ENCODE measurements at places on chromosomes 13 and 19.
A peak's percentile ranks its signal among the peaks of the same experiment; 100 is the strongest.

GRCh38 chr13:79867254-79867653 lies 386.3 kb downstream of the NDFIP2 start:
- DNase-seq: peak; percentile 6

DNA sequence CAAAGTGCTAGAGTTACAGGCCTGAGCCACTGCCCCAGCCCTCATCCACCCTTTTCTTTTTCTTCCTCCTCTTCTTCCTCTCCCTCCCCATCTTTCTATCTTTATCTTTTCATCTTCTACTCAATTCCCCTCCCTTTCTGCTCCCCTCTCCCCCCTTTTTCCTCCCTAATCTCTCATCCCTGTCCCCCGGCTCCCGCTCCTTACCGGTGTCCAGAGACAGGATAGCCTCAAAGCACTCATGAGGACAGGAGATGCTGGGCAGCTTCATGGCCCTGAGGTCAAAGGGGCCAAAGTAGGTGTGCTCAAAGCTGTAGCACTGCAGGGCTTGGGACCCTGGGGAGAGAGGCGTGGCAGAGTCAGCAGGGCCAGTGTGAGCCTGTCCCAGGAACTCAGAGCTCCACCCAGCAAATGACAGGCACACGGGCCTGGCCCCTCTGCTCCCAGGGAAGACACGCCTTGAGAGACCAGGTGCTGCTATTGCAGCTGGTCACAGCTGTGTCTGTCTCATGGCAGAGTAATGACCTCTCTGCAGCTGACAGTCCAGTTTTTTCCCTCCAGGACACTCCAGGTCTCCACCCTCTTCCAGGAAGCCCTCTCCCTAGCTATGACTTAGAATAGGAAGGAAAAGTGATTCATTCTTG lies 2.6 kb downstream of the LYPD5 start:
- DNase-seq: peak; percentile 14

GRCh38 chr19:36772311-36773222 lies at the start of gene ZNF850:
Gene ZNF850, minus strand, starts transcription at chr19:36772807. Its CDS starts 10,201 bp downstream, at chr19:36762606.
- DNase-seq: peak; percentile 92

DNA sequence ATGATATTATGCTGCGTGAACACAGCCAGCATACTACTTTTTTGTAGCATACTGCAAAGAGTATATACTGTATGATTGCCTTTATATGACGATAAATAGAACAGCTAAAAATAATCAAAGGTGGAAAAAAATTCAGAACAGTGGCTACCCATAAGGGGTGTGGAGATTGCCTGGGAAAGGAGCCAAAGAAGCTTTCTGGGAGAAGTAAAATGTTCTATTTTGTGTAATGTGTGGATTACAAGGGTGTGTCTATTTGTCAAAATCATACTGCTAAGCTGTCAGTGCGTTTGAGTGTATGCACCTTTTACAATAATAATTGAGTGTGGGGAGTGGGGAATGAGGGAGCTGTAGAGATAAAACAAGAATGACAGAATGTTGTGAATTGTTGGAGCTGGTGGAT lies 45.2 kb upstream of the MTIF3 start:
- no peak for DNase-seq

GRCh38 chr19:13790354-13790753 lies 4.9 kb upstream of the ZSWIM4 start:
- DNase-seq: peak; percentile 69

GRCh38 chr13:85095418-85096272 lies 703.6 kb downstream of the SLITRK6 start:
- no peak for DNase-seq

DNA sequence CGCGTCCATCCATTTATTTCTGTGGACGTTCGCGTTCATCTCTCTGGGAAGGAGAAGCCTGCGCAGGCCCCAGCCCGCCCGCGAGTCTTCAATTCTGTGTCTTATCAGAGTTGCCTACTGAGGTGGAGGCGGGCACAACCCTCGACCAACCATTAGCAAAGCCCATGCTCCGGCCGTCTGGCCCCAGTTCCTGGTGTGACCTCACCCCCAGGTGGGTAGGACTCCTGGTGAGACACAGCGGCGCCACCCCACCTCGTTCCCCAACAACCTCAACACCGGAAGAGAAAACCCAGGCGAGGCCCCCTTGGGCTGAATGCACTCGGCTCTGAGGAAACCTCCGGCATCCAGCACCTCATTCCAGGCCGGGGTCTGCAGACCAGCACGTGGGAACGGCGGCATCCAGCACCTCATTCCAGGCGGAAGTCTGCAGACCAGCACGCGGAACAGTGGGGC lies 14.7 kb downstream of the ZNF787 start:
- DNase-seq: no peak

DNA sequence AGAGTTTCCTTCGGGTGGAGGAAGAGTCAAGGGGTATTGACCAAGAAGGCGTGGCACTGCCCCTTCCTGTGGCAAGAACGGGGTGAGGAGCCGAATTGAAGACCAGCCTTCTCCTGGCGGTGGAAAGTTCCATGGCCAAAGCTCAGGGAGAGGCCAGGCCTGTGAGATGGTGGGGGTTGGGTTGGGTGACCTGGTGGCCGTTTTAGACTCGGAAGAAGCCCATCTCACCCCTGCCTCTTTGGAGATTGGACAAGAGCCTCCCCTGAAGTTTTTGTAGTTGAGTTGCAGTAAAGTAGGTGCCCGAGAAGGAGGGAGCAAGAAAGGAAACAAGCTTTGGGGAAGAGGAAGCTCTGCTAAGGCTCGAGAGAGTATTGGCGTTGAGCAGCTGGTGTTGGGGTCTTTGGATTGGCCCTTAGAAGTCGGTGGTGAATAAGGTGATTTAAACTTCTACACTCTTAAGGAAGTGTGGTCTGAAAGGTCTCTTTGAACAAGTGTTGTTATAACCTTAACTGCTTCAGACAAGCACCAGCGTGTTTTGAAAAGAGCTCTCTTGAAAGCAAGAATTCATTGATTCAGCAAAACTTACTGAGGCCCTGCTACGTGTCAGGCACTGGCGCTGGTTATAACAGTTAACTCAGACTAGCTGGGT lies 964 bp downstream of the SPINT2 start:
- DNase-seq: no peak

GRCh38 chr13:73759434-73759833 lies 374.8 kb downstream of the KLF12 start:
- no peak for DNase-seq

DNA sequence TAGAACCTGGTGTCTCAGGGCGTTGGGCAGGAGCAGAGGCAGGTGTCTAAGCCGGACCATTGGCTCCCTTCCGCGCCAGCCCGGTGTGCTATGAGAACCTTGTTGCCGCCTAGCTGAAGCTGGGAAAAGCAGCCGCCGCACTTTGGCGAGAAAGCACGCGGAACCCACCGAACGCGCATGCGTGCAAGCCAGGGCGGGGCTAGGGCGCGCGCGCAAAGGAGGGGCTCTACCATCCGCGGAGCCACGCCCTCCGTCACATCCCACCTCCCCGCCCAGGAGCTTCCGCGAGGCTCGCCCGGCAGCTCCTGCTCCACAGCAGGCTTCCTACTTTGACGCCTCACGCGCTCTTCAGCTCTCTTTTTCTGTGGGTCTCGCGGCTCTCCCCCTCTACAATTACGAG lies 51.3 kb downstream of the WDR87 start:
- DNase-seq: no peak

DNA sequence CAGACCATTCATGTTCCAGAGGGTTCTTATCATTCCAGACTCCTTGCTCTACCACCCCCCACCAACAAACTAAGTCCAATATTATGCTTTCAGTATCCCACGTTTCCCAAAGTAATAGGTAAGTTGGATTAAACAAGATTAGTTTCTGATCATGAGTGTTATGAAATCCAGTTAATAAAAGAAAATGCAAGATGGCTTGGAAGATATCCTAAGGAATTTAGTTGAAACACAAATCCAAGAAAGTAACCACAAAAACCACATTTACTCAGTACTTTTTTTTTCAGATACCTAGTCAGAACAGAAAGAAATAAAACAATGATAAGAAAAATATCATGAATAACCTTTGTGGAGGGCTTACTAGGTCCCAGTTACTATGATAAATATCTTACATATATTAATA lies 119.4 kb upstream of the MIR17HG start:
- DNase-seq: no peak

GRCh38 chr13:34156841-34157365 lies 339.0 kb downstream of the RFC3 start:
- peak; percentile 97 for DNase-seq

DNA sequence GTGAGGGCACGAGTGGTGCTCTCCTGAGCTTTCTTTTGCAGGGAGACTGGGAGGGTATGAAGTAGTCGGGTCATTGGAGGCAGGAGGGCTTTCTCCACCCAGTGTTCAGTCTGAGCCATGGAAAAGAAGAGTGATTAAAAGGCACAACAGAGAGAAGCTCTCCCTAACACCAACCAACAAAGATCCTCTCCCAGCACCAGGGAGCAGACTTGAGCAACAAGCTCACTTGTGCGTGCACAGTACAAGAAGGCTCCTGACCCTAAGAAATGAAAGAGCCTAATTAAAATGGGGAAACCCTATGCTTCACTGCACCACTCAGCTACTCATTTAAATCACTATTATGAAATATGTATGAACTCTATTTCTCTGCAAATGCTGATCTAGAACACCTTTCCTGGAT lies 276.3 kb upstream of the SOX21 start:
- DNase-seq: peak; percentile 24

GRCh38 chr13:34358811-34359513 lies 541.0 kb downstream of the RFC3 start:
- peak; percentile 90 for DNase-seq

DNA sequence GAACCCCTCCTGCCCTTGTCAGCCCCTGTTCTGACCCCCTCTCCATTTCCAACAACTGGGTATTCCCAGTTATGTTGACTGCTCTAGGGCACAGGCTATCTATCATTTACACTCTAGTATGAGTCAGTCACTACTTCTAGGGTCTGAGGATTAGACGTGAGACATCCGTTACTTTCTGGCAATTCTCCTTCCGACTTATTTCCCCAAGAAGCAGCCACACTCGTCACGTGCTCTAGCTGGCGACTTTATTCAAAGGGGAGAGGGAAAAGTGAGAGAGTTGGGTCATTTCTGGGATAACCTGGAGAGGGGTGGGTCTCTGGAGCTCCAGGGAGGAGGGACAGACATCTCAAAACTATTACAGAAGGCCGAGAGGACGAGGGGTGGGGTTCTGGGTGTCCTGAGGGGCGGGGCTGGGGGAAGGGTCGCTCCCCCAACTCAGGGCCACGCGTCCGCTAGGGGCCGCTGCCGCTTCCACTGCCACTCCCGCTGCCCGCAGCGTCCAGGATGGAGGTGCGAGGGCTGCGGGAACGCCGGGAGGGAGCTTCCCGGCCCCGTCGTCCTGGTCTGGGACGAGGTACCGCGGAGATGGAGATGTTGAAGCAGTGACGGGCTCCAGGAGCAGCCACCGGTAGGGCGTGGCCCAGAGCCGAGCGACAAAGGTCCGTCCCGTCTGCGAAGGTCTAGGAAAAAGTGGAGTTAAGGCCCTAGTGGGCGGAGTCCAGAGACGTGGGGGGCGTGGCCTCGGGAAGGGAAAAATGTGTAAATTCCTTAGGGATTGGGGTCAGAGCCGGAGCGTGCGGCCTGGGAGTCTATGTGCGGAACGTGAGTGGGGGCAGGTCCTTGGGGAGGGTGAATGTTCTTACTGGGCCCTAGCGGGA lies 8.9 kb downstream of the RTBDN start:
- DNase-seq: no peak

GRCh38 chr13:77477299-77477848 lies 58.1 kb upstream of the SCEL start:
- no peak for DNase-seq

GRCh38 chr13:39347926-39348901 lies 254.8 kb downstream of the LHFPL6 start:
- DNase-seq: no peak

DNA sequence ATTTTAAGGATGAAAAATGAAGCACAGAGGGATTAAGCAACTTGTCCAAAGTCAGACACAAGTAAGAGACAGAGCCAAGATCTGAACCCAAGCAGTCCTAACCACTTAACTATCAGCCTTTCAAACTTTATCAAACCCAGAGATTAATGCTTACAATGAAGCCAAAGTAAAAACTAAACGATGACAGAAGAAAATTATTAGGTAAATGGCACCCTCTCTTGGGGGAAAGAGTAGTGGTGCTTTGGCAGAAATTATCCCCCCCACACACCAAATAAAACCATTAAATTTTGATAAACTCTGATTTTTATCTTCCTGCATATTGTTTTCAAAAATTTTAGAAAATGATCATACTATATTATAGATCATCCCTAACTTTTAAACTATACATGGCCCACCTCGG lies 329.2 kb downstream of the SLC7A1 start:
- DNase-seq: no peak

- no peak for DNase-seq
Observed at GRCh38 chr19:370641-371330, 26.2 kb upstream of the MIER2 start.

GRCh38 chr13:27793507-27794367 lies 1.5 kb downstream of the GSX1 start:
- DNase-seq: no peak

DNA sequence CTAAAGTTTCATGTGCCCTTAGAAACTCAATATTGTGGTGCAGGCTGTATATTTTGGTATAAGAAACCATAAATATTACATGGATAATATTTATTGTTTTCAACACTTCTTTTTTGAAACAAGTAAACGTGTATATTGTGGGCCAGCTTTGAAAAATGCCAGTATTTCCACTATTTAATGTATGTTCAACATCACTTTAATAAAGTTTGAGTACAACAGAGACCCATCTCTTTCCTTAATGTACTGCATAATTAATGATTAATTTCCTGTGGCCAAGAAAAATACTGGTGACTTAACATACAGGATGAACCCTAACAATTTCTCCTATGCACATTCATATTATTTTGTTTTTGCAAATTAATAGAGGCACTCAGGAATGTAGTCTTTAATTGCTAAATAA lies 2891.5 kb downstream of the PCDH9 start:
- no peak for DNase-seq

GRCh38 chr13:74074723-74075122 lies 59.5 kb downstream of the KLF12 start:
- peak; percentile 52 for DNase-seq

GRCh38 chr13:50588491-50589130 lies 254.9 kb downstream of the DLEU7 start:
- peak; percentile 46 for DNase-seq

GRCh38 chr19:54383330-54383729 lies 18.6 kb upstream of the LAIR1 start:
- DNase-seq: no peak

GRCh38 chr19:47377801-47378200 lies 28.7 kb downstream of the DHX34 start:
- no peak for DNase-seq

DNA sequence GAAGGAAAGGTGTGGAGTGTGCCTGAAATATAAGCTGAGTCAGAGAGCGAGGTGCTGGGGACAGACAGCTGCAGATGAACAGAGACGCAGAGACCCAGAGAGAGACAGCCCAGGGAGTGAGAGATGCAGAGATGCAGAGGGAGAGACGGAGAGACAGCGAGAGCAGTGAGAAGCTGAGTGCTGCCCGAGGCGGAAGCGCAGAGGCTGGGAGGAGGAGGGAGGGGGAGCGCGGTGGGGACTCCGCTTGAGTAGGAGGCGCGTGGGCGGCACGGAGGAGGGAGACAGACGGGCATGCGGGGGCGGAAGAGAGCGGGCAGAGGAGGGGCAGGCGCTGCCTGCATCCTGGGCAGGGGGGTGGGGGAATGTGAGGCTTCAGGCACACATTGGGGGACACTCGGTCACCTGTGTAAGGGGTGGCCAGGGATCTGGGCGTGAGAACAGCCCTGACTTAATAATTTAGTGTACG lies 25.7 kb downstream of the SLC8A2 start:
- peak; percentile 36 for DNase-seq

GRCh38 chr13:79194272-79194671 lies 211.8 kb downstream of the RBM26 start:
- no peak for DNase-seq

- peak; percentile 50 for DNase-seq
Observed at GRCh38 chr13:46903748-46904147, 6.9 kb upstream of the HTR2A start.
